Natural killer cell (primary cell): ENCODE measurements at places on chromosomes 2 and 18. TPM values are rescaled to one million over a fixed set of nuclear protein-coding genes. Genes with fewer than 3 reads are reported as not detected.

DNA sequence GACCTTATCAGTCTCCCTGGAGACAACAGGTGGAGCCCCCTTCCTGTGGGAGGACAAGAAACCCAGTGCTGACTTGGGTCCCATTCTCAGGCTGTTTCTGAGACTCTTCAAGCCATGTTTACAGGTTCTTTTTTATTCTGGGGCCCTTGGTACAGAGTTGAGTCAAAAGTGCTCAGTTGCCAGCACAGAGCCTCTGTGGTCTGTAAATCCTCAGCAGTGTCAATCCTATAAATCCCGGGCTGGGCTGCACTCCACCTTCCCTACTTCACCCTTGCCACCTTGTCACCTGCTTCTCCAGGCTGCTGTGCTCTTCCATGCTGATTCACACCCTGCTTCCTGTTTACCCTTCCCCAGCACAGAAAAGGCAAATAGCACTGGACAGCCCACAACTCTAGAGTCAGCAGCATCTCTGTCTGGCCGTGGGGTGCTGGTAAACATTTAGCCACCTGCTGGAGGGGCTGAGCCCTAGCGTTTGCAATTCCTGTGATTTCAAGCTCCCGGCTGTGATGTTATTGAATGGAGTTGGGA, 74.7 kb downstream of the TNFRSF11A start:
- H3K36me3 ChIP-seq = no peaks in the 10 kb centered on the region
- H3K4me3 ChIP-seq = no peak overlapping the region
- H3K4me1 ChIP-seq = peaks cover 12% of the 10 kb centered on the region
- no peak overlapping the region for H3K27ac ChIP-seq
- no peak for DNase-seq

DNA sequence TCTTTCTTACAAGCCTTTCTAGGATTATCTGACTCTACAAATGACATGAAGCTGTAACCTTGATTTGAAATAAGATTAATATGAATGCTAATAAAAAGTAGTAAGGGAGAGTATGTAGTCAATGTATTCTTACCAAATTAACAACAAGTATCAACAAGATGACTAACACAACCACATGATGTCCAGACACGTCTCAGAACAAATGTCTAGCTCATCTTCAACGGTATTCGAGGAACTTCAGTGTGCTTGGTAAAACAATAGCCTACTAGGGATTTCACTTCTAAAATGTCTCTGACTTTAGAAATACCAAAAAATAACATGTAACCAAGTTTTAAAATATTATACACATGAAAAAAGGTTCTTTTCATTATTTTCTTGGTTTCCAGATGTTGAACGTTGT, 3.4 kb downstream of the HDLBP start:
- no peak overlapping the region for H3K4me3 ChIP-seq
- no peak overlapping the region for H3K27ac ChIP-seq
- H3K4me1 ChIP-seq = peaks cover 38% of the 10 kb centered on the region

DNA sequence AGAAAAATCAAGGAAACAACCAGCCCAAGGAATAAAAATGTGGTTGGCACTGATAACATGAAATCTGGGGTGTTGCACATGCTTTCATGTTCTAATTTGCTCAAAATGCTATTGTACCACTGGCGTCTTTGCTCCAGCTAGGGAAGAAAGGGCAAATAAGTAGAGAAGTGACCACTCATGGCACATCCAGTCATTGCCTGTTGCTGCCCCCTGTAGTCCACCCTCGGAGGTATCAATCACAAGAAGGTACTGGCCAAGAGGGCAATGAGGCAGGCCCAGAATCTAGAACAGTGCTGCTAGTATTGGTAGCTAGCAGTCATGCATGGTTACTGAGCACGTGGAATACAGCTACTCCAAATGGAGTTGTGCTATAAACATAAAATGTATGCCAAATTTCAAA, 213.4 kb downstream of the CDCA7 start:
- H3K4me1 ChIP-seq = no peaks in the 10 kb centered on the region
- no peaks in the 10 kb centered on the region for H3K36me3 ChIP-seq
- H3K27me3 ChIP-seq = no peaks in the 10 kb centered on the region
- no peak overlapping the region for H3K27ac ChIP-seq
- H3K4me3 ChIP-seq = no peak overlapping the region

DNA sequence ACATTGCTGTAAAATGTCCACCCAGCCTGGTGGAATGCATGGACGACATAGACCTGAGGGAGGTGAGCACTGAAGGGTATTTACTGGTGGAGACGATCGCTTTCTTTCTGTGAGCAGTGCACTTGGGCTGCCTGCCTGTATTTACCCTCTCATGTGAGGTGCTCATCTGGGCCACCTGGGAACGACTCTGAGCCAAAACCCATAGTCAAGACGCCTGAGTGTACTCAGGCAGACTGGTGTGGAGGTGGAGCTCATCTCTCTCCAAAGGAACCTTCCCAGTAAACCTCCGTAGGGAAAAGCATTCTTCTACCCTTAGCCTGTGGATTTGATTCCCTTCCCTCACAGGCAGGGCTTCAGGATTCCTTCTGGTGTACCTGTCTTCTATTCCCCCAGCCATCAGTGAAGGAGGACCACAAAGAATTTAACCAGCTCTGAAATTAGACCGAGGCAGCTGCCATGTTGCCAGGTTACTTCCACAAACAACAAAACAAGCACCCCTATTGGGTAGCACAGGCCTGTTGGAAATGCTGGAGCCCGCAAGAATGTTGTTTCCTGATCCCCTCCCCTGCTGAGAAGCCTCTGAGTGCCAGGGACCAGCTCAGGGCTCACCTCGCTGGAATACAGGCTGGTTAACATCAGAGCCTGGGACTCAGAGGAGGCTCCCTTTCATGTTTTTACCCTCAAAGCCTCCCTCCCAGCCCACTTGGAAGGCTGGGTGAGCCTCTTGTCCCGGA, 47.5 kb upstream of the TXNDC2 start:
- H3K36me3 ChIP-seq = no peaks in the 10 kb centered on the region
- H3K4me1 ChIP-seq = no peaks in the 10 kb centered on the region
- no peak overlapping the region for H3K4me3 ChIP-seq
- no peak for DNase-seq
- no peaks in the 10 kb centered on the region for H3K27me3 ChIP-seq

HDHD2 gene
- total RNA-seq = 35.3 TPM
